ENCODE measurements at places on chromosomes 6 and 20.

DNA sequence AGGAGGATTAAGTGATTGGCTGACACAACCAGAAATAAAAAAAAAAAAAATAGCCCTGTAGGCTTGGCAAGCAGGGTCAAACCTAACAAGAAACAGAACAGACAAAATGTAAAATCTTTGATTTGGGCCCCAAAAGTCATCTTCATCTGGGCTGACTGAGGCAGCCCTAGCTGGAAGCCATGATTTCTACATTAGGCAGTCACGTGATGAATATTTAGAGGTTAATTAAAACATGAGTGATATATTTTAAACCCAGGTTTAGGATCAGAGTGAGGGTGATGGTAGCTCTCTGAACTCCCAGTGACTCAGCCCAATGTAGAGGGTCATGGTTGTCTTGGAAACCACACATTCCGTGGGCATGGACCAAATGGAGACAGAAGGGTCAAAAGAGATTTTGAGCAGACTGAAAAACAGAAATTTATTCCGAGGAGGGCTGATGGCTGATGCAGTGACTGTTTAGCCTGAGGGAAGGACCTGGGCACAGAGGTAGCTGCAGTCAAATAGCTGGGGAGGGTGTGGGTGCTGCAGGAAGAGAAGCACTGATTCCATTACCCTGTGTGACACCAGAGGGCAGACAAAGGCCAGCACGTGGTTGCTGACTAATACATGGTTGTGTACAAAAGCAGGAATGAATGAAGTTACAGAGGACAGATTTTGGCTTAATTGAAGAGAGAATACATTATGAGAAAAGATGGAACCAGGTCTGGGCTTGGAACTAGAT lies 573.1 kb upstream of the CHD6 start:
- no peak for DNase-seq

GRCh38 chr6:38522322-38522721 lies 117.4 kb downstream of the BTBD9 start:
- no peak for DNase-seq

DNA sequence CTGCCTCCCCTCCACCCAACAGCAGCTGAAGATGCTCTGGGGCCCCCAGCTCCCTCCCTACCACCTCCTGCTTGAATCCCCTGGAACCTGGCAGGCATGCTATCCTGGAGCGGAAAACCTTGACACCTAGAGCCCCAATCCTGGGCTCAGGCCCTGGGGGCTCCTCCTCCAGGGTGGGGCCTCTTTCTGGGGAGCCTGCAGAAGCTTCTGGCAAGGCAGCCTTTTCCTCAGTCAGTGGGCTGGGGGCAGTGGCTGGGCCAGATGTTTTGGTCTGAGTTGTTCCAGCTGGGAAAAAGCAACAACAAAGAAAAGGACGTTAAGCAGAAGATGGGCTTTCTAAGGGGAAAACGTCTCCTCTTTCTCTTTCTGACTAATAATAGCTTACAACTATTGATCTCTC lies 21.1 kb downstream of the KIAA1755 start:
- DNase-seq, result no peak

DNA sequence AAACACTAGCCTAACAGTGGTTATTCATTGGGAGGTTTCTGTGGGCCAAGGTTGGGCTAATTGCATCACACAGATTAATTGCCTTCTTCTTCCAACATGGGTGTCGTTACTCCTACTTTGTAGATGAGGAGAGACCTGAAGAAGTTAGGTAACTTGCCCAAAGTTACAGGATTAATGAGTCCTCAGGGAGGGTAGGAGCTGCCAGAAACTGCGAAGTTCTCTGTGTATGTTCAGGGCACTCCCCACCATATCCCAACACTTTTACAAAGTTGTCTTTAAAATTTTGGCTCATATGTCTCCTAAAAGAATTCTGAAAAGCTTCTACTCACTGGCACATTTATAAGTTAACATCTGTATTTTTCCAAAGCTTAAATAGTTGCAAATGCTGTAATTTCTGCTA lies 323.5 kb upstream of the HSF2 start:
- DNase-seq, result no peak

- peak; percentile 60 for DNase-seq
Measured at GRCh38 chr6:43668151-43669028, 19.2 kb downstream of the MRPS18A start.

DNA sequence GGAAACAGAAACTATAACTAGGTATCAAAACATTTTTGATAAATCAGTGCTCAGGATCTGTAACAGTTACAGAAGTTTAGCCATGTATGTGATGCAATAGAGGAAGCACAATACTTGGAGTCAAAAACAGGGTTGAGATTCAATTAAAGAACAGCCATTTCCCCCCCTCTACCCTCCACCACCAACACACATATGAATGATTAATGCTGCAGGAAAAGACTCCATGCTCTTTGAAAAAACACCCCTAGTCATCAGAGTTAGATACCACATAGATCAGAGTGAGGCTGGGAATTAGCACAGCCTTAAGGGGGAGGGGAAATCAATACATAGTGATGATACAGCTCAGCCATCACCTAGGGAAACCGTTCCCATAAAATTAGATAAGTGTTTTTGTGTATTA lies 108.9 kb upstream of the EMILIN3 start:
- DNase-seq, result no peak

DNA sequence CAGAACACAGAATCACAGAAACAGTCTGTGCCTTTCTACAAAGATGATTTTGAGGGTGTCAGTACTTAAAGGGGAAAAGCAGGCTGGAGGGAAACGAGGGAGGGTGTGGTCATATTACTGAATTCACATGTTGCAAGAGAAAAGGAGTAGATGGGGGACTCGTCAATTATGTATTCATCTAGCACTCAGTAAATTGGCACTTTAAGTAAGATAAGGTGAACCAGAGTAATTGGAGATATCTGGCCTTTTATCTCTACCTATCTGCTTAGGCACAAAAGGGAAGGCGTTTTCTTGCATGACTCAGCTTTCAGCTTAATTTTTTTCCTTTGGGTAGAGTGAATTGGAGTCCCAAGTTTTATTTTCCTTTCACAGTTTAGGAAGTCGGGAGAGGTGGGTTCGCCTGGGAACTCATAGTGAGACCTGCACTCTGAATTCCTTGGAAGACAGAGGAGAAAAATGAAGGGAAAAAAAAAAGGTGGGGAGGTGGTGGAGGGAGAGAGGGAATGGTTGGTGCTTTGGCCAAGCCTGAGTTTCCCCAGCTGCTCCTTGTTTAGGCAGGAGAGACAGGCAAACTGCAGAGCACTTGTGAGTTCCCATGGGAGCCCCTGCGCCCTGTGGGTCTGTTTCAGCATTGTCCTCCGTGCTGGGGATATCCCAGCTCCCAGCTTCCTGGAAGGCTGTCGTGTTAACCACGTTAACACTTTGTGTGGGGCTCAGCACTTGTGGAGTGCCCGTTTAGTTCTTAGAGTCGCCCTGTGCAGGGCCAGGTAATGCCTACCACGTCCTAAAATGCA lies 19.7 kb upstream of the GTSF1L start:
- no peak for DNase-seq

DNA sequence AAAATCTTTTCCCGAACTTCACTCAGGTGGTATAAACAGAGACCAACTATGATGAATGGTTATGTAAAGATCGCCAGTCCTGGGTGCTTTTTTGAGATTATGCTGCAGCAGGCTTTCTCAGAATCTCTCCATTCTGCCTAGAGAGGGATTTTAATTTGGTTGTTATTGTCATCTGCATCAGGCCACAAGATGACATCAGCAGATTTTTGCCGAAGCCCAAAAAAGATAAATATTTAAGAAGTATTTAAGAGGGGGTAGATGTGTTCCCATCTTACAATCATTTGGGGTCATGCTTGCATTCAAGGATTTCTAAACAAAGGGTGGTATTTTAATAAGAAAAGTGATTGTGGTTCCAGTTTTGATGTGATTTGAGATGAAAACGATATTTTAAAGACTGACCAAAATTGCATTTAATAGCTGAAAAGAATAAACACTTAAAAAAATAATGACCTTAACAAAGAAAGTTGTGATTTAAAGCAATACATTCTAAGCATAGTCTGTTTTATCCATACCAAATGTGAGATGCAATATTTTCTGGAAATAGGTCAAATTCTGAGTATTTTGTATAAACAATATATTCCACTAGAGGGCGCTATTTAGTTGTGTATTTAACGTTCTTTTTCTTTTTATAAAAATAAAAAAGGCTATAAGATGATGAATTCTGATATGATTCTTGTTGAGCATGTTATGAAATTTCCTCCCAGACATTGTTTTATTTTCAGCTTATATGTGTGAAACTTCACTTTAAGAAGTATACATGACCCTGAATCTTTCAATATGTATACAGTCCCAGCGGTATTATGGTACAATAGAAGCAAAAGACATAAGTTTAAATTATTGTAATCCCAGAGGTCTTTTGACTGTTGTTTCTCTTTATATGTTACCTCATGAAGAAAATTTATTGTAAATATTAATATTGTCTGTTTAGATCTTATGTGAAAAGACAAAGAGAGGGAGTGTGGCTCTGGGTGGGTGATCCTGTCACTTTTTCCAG lies 51.0 kb upstream of the ZFP64 start:
- DNase-seq, result no peak

DNA sequence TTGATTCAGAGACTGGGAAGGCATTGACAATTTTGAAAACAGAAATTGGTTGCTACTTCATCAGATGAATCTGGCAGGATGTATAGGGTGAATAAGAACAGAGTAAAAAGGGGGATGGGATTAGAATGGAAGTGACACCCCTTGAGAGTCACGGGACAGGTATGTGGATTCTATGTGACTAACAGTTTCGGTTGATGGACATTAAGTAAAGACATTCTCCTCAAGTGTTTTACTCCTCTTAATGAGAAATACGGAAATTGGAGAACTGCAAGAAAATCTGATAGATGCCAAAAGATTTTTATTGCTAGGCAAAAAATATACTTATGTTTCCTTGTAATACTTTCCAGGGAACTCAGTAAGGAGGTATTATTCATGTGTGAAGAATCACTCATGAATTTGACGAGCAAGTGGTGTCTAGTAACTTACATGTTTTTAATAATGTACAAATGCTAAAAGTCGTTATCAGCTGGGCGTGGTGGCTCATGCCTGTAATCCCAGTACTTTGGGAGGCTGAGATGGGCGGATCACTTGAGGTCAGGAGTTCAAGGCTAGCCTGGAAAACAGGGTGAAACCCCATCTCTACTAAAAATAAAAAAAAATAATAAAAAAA lies 135.8 kb downstream of the KIF16B start:
- no peak for DNase-seq

- DNase-seq, result no peak
Measured at GRCh38 chr6:123529843-123530242, 106.9 kb downstream of the TRDN start.

DNA sequence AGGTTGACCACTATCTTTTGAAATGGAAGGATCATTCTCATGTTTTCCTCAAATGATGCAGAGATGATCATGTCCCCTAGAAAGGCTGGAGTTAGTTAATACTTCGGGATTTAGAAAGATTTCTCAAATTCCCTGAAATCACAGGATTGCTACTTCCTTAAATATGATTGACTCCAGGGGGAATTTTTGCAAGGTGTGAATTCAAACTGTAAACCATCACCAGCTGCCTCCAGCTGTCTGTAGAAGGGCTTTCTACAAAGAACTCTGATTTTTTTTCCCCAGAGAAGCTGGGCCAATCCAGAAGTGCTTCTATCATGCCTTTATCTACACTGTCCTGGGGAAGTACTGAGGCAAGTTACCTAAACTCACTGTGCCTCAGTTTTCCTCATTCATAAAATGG lies 114.5 kb downstream of the EDN1 start:
- no peak for DNase-seq

DNA sequence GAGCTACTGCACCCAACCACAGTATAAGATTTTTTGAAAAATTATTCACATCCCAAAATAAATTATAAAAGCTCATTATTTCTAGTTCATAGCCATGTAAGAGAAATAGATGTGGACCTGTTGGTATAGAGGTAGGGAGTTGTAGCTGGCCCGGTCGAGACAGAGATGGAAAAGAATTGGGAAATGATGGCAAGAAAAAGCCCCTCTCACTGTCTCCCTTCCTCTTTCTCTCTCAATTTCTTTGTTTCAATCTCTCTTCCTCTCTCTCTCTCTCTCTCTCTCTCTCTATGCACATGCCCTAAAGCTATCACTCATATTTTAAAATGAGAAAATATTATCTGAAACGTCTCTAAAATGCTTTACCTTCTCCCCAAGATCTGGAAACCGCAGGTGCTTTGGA lies 80.7 kb upstream of the CD83 start:
- DNase-seq, result no peak

GRCh38 chr6:36323062-36323461 lies 13.6 kb downstream of the BNIP5 start:
- DNase-seq, result no peak

GRCh38 chr20:63290677-63291472 lies 2.1 kb upstream of the COL20A1 start:
- DNase-seq, result peak; percentile 74

GRCh38 chr6:57173056-57173885 lies 1.1 kb downstream of the BAG2 start:
- DNase-seq, result peak; percentile 36

DNA sequence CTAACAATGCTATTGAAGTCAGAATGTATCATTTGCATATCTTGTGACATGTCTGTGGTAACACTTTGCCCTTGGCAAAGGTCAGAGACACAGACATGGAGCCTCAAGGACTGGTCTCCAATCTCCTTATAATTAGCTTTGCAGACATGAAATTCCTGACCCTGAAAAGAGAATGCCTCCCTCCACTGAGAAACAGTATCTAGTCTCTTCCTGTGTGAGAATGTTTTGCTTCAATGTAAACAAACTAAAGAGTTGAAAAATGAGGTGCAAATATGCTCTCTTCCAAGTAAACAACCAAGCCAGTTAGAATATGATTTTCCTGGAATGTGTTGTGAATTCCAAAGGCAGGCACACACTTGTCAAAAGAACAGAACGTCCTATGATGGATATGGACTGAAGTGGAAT lies 407.1 kb upstream of the MARCKS start:
- no peak for DNase-seq

- no peak for DNase-seq
Measured at GRCh38 chr6:104704191-104704590, 155.5 kb downstream of the HACE1 start.

DNA sequence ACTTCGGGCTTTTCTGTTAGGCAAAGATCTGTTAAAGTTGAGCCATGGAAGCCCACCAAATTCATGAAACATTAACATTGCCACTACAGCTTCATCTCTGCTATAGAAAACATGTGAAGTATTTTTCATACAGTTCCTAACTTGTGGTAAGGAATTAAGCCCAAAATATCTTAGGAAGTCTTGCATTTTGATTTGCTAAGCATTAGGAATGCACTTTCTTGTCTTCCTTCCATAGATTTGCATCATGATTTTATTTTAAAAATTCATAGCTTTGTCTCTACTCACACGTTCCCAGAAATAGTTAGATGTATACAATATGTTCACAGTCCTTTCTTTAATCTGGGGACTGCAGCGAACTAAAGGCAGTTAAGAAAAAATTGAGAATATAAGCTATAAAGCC lies 325.6 kb downstream of the CENPW start:
- DNase-seq, result no peak

DNA sequence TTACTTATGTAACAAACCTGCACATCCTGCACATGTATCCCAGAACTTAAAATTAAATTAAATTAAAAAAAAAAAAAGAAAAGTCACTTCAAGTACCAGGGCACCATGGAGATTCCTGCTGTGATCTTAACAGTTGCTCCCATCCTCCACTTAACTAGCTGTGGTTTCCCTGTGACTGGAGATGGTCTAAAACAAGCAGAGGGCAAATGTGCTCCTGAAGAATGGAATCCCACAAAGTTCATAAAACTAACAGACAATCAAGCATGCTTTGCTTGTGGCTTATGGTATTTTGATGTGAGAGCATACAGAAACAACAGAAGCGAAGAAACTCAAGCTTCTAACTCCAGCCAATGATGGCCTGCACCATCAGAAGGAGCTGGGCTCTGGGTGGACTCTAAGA lies 153.6 kb upstream of the KCNK16 start:
- no peak for DNase-seq

GRCh38 chr20:48260129-48260756 lies 475.0 kb upstream of the SULF2 start:
- DNase-seq, result no peak

All from stimulated activated naive CD8-positive, alpha-beta T cell treated with anti-CD3 and anti-CD28 coated beads, Interleukin-15, amount 100 ng/mL, for 72 hours (primary cell).